ENCODE measurements at places on chromosomes 16 and 17.

DNA sequence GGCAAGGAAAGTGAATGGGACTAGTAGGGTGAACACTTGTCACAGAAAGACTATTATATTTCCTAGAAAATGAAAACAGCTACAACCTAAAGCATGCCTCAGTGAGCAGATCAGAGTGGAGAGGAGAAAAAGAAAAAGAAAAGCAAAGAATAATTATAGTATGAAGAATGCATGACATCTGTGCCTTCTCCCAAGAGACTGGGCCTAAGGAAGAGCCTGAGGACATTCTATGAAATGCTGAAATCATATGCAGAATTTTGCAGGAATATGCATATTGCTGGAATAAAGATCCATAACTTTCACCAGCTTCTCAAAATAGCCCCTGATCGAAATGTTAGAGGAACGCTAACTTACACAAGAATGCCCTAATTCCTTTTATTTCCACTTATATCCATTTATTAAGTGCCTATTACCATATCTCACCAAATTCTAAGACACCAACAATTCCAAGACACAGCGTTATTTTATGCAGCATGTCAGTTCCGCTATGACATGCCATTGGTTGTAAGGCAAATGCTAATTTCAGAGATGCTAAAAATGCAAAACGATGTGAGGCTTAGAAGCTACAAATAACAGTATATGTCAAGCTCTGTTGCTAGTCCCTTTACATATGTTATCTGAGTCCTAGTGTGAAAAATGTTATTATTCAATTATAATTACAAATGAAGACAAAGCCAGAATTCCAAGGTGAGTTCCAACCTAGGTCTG is 171.0 kb downstream of the SLC39A11 start:
- DNase-seq = no peak

DNA sequence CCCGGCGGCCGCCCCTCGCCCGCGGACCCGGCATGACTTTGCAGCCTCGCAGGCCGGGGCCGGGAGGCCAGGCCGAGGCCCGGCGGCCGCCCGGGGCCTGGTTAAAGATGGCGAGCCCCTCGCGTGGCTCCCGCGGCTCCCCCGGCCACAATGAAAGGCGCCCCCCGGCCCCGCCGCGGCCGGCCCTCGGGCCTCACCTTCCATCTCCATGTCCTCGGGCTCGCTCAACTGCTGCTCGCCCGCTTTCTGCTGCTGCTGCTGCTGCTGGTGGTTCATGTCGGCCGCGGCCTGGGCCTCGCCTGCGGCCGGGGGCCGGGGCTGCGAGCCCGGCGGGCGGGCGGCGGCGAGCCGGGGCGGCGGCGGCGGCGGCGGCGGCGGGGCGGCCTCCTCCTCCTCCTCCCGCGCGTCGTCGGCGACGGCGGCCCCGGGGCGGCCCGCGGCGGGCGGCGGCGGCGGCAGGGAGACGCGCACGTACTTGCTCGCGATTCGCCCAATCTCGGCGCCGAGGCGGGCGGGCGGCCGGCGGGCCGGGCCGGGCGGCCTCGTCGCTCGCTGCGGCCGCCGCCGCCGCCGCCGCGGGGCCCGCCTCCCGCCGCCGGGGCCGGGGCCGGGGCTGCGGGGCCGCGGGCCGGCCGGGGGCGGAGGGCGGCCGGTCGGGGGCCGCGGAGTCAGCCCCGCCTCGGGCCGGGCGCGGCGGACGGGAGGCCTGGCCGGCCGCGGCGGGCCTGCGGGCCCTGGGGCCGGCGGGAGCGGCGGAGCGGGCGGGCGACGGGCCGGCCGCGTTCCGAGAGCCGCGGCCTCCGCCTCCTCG is 491 bp downstream of the USP7 start:
- no peak for DNase-seq

DNA sequence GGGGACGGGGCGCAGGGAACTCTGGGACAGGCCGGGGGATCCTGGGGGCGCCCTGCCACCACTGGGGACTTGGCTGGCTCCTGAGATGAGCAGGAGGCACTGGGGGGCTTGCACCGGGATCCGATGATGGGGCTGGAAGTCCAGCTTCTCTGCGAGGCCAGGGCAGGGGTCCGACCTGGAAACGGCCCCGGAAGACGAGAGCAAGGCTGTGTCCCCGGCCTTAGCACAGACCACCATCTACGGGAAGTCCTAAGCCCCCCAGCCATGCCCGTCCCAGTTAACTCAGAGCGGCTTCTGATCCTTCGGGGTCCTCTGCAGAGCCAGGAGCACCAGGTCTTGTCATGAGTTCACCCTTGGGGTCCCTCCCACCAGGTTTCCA is 573 bp downstream of the CDT1 start:
- DNase-seq = no peak

DNA sequence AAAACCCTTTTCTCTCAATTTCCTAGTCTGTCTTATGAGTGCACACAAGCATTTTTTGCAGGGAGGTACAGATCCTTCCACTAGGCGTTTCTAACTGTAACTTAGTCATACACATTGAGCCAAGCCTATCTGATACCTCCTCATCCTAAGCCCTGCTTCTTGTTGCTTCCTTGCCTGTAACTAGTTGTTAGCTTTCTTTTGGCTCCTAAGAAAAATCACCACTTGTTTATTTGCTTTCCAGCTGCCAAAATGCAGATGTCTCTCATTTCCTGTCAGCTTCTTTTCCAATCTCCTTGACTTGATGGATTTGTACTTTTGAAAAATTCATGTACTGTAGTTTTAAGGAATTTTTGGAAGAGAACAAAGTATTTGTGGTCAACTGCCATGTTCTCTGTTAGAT is 73.7 kb downstream of the TNRC6C start:
- DNase-seq = no peak

DNA sequence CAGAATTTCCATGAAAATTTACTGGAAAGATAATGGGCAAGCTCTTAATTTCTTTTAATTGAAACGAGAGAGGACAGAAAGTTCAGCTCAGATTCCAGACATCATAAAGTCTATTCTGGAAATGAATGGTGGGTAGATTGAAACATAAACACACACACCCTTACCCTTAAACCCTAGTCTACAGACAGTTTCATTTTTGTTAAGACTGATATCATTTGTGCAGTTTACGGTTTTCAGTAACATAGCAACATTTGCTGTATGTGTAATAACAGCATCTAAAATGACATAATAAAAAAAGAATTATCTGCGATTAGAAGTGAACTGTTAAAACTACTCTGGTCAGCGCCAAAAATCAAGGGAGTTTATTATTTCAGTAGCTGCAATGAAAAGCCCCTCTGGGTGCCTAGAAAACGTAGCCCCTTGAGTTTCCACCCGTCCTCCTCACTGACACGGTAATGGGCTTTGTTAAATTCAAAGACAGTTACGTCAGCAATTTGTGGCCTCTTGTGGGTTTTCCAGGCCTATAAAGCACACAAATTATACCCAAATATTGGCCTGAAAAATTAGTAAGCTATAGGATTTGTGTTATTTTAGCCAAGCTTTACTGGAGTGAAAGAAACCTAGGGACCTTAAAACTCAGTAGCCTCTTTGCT is 520.6 kb upstream of the SOX9 start:
- peak; percentile 45 for DNase-seq

Measured in spinal cord (tissue), 10 donors.